ENCODE measurements at places on chromosomes 6 and 20. TPM values are rescaled to one million over a fixed set of nuclear protein-coding genes. Genes with fewer than 3 reads are reported as not detected.

DNA sequence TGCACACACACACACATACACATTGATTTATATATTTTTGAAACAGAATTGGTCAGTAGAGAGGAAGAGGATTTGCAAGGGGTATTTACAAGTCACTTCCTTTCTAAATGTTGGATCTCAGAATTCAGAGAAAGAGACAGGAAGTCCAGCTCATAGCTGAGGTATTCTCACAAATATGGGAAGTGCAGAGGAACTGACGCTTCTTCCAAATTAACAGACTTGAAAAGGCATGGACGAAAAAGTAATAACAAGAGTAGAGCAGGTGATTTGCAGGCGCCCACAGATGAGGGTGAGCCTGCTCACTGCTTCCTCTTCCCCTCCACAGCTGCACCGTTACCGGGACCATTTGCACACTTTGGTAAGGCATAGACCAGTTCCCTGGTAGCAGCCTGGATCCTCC is 246.4 kb downstream of the PHACTR1 start:
- DNase-seq: no peak

DNA sequence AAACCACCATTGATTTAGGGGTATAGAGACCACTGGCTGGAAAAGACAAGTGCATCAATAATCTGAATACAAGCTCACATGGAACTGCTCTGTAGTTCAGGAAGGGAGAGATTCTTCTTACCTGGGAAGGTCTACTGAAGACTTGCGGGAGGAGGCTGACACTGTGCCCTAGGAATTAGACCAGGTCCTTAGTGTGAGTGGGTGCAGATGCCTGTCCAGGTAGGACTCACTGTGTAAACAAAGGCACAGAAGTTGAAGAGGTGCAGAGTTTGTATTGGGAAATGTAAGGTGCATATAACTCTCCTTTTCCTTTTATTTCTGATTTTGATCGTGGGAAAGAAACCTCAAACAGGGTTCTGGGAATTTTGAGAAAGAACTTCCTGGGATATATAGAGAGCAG is 66.8 kb downstream of the DAAM2 start:
- peak; percentile 31 for DNase-seq

DNA sequence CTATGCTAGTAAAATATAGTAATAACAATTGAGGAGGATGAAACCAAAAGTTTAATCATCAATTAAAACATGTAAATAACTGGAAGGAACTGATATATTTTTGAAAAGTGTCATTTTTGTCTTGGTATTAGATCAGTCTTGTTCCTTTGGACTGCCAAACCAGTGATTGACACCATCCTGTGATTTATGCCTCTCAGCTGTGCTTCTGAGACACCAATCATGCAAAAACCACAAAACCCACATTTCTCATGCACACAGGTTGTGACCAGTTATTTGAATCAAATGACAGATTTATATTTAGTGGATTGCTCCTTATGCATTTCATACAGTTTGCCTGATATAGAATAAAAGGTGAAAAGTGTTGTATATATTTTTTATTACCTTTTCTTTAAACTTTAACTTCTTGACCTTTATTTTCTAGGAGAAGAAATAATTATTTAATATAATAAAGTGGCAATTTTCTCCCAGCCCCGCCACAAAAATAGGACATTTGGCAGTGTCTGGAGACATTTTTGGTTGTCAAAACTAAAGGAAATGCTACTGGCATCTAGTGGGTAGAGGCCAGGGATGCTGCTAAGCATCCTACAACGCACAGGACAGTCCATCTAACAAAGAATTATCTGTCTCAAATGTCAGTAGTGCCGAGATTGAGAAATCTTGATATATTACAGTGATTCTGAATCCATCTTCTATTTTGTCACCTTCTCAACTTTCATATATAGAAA is 383.6 kb downstream of the BCKDHB start:
- no peak for DNase-seq

DNA sequence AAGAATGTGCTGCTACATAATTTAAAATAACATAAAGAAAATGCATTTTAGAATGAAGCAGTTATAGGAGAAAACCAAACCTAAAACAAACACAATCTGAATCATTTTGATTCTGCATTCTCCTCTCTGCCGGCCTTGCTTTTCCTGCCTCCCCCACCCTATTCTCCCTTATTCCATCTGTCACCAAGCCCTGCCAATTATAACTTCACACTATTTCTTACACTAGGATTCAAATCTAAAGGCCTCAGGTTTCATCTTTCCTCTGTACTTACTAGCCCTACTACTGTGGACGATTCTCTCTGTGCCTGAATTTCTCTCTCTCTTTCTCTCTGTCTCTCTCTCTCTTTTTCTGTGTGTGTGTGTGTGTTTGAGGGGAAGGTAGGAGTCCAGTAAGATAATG is 18.7 kb upstream of the PRIM2 start:
- DNase-seq: no peak

TREM2 gene
- total RNA-seq: not detected

DYNLRB1 gene
- 179 TPM for total RNA-seq

GRM1 gene
- not detected for total RNA-seq

ADAT2 gene
- total RNA-seq: 5.5 TPM

AARS2 gene
- total RNA-seq: 12.5 TPM

- DNase-seq: no peak
Measured at GRCh38 chr6:7165890-7166267, 58.1 kb downstream of the RREB1 start.

DNA sequence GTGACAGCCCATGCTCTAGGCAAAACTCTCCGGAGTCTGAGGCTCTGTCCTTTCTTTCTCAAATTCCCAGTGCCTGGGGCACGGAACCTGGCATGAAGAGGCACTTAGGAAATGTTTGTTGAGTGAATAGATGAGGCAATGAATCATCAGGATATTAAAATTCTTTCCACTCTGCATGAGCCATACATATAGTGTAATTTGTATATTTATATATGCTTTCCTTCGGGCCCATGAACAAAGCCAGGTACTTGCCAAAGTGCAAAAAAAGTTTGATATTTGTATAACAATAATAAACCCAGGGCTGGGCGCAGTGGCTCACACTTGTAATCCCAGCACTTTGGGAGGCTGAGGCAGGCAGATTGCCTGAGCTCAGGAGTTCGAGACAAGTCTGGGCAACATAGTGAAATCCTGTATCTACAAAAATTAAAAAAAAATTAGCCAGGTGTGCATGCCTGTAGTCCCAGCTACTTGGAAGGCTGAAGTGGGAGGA is 212.3 kb upstream of the ZNF217 start:
- no peak for DNase-seq

NRM gene
- total RNA-seq: 38.3 TPM

PROKR2 gene
- total RNA-seq: not detected

GRCh38 chr6:54112151-54112650 is 958 bp downstream of the MLIP start:
- DNase-seq: no peak

- no peak for DNase-seq
Measured at GRCh38 chr6:161400671-161401070, 126.8 kb upstream of the AGPAT4 start.

DNA sequence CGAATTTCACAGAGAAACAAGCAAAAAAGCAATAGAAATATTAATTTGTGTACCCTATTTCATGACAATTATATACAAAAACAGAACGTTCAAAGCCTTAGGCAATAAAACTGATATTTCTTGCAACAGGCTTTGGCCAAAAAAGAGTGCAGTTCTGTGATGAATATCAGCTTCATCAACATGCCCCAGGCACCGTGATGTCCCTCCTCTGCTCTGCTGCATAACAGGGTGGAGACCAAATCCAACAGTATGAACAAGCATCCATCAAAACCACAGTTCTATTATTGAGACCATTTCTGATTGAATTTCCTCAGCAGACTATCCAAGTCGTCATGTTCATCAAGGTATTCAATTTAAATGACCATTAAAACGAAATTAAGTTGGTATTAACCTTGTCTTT is 722.6 kb upstream of the NRSN1 start:
- DNase-seq: no peak

DNA sequence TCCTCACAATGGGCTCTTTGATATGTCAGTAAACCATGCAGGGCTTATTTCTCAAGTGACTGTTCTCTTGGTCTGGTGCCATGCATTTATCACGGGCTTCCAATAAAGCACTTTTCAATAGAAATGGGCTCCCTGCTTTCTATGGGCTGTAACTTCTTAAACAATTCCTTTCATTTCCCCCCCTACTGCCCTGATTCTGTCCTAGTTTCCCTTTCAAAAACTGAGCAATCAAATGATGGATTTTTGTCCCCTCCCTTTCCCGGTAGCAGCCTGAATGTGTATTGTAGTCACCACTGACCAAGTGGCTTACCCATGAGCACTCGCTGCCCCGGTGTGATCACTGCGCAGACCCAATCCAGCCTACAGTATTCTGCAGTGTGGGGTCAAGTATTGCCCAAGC is 13.9 kb downstream of the RPS10 start:
- DNase-seq: no peak

TSBP1 gene
- not detected for total RNA-seq

DNA sequence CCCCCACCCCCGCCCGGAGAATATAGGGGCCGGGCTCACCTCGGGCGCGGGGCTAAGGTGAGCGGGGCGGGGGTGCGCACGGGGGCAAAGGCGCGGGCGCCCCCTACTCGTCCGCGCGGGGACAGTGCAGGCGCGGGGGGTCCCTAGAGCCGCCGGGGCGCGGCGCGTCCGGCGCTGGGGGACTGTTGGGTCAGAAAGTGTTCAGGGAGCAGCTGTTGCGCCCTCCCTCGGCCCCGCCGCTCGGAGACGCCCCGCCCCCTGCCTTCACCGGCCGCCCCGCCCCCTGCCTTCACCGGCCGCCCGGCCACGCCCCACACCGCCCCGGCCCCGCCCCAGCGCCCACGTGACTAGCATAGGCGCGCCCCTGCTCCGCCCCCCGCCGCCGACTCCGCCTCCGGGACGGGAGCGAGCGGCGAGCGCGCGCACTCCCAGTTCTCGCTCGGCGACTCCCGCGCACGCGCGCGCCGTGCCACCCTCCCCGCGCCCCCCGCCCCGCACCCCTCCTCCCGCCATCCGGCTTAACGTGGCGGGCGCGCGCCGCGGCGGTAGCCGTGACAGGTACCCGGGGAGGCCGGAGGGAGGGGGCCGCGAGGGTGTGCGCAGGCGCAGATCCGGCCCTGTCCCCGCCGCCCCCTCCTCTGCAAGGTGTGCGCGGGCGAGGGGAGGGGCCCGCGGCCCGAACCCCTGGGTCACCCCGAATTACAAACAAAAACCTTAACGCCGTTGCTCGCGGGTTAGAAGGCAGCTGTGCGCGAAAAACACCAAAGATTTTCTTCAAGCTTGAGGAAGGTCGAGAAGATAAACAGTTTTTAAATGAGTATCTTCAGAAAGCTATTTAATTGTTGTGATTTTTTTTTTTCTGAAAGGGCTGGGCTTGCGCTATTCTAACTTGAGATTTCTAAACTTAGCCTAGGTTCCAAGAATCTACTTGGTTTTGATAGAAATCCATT is 704 bp upstream of the ZNF217 start:
- DNase-seq: peak; percentile 73

TNFRSF6B gene
- total RNA-seq: not detected

- DNase-seq: no peak
Measured at GRCh38 chr6:2714111-2714895, 36.4 kb downstream of the MYLK4 start.

C6orf132 gene
- total RNA-seq: 53.9 TPM

GRCh38 chr20:59605601-59606364 is 1.4 kb downstream of the PHACTR3 start:
- DNase-seq: no peak

- DNase-seq: no peak
Measured at GRCh38 chr6:13419422-13420195, 67.8 kb downstream of the GFOD1 start.

DNA sequence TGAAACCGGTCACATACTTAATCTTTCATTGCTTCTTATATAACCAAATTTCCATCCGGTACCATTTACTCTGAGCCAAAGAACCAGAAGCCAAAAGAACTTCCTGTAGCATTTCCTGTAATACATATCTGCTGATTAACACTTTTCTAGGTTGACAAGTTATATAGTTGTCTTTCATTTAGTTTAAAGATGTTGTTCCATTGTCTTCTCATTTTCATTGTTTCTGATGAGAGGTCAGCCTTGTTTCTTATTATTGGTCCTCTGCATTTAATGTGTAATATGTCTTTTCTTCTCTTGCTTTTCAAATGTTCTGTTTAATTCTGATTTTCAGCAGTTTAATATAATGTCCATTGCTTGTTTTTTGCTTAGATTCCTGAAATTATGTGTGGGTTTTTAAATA is 214.5 kb upstream of the CCN2 start:
- no peak for DNase-seq

- DNase-seq: no peak
Measured at GRCh38 chr20:19743640-19743995, 14.4 kb upstream of the RIN2 start.

GRCh38 chr20:53899351-53900167 is 170.8 kb downstream of the BCAS1 start:
- peak; percentile 88 for DNase-seq

BNIP5 gene
- total RNA-seq: not detected

EMILIN3 gene
- not detected for total RNA-seq

FERMT1 gene
- 20.6 TPM for total RNA-seq

DNA sequence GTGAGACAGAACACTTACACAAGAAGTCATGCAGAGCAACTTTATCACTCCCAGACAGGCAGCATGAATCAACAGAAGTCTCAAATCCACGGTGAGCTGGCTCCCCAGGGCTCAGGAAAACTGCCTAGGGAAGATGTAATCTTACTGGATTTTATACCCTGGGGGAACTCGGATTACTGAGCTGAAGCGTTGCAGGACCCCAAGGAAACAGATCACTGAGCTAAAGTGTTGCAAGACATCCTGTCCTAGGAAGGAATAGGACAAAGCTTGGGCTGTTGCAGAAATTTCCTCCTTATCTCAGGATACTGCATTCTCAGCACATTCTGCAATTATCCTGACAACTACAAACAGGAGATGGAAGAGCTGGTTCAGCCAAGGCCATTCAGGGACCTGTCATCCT is 224.8 kb downstream of the TFAP2A start:
- DNase-seq: peak; percentile 39

- peak; percentile 1 for DNase-seq
Measured at GRCh38 chr20:42530855-42531448, 658.8 kb downstream of the PTPRT start.

GRCh38 chr6:129507059-129507807 is 202.7 kb downstream of the ARHGAP18 start:
- no peak for DNase-seq

GLYATL3 gene
- total RNA-seq: not detected

DNA sequence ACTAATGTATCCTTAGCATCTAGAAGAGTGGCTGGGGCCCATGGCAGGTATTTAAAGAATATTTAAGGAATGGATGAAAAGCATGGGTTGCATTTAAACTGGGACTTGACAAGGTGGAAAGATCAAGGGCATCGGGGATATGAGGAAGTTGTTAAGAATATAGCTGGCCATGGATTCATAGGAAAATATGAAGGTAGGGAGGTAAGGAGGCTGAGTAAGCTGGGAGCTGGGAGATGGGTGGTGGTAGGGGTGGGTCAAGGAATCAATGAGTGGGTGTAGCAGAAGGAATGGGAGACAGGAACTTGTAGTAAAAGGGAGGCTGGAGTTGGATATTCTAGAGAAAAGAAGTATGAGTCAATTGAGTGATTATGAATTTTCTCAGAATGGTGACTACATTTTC is 44.0 kb upstream of the MOCS1 start:
- DNase-seq: no peak

- DNase-seq: no peak
Measured at GRCh38 chr6:151071295-151071694, 168.5 kb upstream of the AKAP12 start.

Measured in PC-9 (cell line).